NCI-H524 (cell line): ENCODE measurements at places on chromosomes 5 and 9.
A peak's percentile ranks its signal among the peaks of the same experiment; 100 is the strongest.

GRCh38 chr9:121915304-121915625 is 177.8 kb downstream of the TTLL11 start:
- DNase-seq, result no peak

DNA sequence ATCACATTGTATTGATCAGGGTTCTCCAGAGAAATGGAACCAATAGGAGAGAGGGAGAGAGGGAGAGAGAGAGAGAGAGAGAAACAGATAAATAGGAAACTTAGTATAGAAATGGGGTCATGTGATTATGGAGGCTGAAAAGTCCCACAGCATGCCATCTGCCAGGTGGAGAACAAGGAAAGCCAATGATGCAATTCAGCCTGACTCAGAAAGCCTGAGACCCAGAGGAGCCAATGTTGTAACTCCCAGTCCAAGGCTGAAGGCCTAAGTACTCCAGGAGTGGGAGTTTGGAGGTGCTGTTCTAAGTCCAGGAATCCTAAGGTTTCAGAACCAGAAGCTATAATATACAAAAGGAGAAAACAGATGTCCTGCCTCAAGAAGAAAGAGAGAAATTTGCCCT is 48.4 kb upstream of the ISOC1 start:
- DNase-seq, result no peak

DNA sequence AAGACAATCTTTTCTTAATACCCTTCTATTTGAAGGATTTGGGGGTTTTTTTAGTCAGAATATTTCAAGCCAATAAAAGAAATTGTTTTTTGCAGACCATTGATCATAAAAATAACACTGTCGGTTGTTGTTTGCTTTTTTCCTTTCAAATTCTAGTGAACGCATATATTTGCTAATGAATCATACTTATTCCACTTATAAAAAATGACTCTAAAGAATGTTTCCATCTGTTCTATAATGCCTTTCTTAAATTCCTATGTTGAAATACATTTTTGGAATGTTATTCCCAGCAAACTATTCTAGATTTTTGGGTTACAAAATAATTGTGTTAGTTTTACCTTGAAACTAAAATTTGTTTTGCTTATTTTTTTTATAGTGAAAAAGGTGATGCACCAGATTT is 32.2 kb downstream of the CWC27 start:
- DNase-seq, result no peak

- peak; percentile 39 for DNase-seq
Observed at GRCh38 chr5:103582364-103582763, 19.8 kb upstream of the NUDT12 start.

DNA sequence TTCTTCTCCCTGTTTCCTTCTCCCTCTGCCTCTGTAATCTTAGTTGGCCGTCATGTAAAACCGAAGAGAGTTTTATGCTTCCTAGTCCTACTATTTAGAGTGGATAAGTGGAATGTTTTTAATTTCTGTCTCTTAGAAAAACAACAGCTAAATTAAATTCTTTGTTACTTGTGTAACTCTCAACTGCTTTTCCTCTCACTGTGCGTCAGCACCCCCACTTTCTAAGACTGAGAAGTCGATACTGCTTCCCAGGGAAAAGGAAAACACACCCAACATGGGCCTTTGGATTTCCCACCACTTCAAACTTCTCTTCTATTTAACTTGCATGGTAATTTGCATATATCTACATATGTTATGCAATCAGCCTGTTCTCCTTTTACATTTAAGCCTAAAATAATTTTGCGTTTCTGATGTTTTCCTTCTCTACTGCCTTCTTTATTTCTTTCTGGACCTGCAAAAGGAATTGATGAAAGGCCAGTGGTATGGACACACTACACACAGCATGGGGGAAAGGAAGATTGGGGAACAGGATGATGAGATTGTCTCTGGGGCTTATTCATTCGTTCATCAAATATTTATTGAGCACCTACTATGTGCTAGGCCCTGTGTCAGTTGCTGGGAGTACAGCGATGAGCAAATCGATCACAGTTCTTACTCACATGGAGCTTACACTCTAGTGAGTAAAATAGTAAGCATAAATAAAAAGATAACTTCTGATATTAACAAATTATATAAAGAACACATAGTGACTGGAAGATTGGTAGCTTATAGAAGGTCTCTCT is 52.5 kb upstream of the CTNNA1 start:
- no peak for DNase-seq

- DNase-seq, result no peak
Observed at GRCh38 chr9:3261484-3261883, 264.3 kb downstream of the RFX3 start.

- no peak for DNase-seq
Observed at GRCh38 chr5:168929656-168930055, 350.5 kb upstream of the PANK3 start.

DNA sequence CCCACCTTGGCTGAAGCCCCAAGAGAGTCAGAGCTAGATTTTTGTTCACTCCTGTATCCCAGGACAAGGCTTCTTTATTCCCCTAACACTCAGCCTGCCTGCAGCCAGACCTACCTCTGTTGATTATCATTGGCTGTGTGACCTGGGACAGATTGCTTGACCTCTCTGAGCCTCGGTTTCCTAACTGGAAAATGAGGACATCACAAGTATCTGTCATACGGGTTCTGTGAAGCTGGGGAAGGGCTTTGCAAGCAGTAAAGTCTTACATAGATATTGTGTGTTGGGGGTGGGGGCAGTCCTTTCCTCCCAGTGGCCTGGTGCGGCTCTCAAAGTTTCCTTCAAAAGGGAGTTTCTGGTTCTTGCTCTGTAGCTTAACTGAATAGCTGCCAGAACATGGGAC is 2.5 kb upstream of the NEK6 start:
- no peak for DNase-seq

- no peak for DNase-seq
Observed at GRCh38 chr5:93586736-93587596, 3.9 kb downstream of the NR2F1 start.
